ENCODE measurements at places on chromosomes 5 and 9.
A peak's percentile ranks its signal among the peaks of the same experiment; 100 is the strongest.

- no peak for DNase-seq
These were observed 52.9 kb downstream of the BARX1 start for GRCh38 chr9:93902051-93902779.

DNA sequence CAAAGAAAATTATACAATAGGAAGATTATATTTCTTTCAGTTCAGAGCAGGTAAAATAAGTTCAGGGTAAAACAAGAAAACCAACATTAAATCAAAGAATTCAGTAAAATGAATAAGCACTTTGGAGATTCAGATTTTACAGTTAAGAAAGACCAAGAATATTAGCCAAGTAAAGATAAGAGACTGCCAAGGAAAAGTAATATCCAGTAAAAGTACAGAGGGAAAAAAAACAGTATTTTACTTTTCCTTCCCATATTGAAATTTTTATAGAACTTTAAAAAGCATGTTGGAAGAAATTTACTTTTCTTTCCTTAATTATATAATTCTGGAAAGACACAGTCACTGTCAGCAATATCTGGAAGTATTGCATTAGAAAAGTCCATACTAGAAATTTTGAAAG, 393.4 kb downstream of the NFIB start:
- no peak for DNase-seq

- DNase-seq = no peak
These were observed 639 bp downstream of the AMACR start for GRCh38 chr5:34007201-34007620.

DNA sequence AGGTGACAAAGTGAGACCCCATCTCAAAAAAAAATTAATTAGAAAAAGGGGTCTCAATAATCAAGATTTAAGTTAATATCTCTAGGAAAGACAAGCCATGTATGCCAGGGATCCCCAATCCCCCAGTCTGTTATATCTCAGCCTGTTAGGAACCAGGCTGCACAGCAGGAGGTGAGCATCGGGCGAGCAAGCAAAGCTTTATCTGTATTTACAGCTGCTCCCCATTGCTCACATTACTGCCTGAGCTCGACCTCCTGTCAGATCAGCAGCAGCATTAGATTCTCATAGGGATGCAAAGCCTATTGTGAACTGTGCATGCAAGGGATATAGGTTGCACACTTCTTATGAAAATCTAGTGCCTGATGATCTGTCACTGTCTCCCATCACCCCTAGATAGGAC, 116.8 kb downstream of the TARS1 start:
- no peak for DNase-seq

DNA sequence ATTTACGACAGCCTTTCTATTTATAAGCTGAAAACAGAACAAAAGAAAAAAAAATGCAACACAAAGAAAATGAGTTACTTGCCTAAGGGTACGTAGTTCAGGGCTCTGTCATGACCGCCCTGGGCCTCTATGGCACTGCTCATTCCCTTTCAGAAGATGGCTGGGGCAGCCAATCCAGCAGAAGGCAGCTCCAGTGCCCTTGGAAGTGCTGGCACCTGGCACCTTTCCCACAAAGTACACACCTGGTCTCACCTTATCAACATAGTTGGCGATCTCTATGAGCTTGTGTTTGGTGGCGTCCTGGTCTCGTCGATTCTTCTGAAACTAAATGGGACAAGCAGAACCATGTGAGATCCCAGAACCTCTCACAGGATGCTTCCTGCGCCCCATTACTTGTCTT, 53.2 kb downstream of the NIPAL4 start:
- no peak for DNase-seq

DNA sequence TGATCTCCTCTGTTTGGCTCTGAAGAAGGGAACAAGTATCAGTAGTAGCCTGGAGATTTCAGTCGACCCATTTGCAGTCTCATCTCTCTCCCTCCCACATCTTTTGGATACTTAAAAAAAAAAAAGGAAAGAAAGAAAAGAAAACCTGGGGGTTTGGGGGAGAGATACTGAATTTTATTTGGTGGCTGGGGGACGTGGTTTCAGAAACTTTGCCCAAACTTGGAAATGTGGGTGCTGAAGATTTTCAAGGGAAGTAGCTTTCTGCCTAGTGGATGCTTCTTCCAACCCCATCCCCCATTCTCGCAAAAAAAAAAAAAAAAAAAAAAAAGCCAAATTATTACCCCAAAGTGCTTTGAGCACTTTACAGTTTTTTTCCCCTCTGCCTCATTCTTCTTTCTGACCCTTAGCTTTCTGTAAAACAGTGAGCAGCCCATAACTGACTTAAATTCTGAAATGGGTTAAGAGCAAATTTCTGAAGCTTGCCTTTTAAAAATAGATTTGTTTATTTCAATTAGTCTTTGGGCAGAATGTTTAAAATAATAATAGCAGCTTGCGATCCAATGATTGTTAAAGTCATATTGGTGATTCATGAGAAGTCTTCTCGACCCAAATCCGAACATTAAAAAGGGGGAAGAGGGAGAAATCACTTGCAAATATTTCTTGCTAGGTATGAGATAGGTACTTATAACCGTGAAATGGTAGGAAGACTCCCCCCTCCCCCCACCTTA, 894 bp downstream of the FST start:
- DNase-seq = no peak

- DNase-seq = no peak
These were observed 123.2 kb downstream of the SNCAIP start for GRCh38 chr5:122435234-122435633.

DNA sequence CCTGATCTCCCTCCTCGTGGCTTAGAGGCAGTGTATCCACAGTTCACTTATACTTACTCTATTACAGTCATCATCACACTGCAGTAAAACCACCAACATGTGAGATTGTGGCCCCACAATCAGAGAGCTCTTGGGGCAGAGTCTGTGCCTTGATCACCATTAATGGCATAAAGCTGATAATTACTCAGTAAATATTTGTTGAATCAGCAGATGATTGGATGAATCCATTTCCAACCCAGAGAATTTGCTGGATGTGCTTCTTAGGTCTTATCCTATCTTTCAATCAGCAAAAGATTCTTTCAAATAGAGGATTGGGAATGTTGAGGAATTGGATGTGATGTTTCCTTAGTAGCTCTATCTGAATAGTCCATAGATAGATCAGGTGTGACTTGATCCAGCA, 88.8 kb upstream of the PITX1 start:
- no peak for DNase-seq

- DNase-seq = peak; percentile 2
These were observed 764 bp downstream of the CAMLG start for GRCh38 chr5:134738963-134739661.

- no peak for DNase-seq
These were observed 56.5 kb upstream of the NREP start for GRCh38 chr5:111813537-111813936.

GRCh38 chr9:134162926-134163370, 1.4 kb downstream of the RNU6ATAC start:
- no peak for DNase-seq

DNA sequence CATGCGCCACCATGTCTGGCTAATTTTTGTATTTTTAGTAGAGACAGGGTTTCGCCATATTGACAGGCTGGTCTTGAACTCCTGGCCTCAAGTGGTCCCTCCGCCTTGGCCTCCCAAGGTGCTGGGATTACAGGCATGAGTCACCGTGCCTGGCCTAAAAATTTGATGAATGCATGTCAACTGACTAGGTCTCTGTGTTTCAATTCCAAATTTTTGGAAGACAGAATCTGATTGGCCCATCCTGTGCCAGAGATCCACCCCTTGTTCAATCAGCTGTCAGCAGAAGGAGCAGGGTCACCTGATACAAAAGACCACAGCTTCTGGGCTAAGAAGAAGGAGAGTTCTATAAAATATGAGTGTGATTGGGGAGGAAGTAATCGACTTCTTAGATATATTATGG, 43.5 kb upstream of the COL15A1 start:
- no peak for DNase-seq

GRCh38 chr5:56908942-56909293, 478 bp upstream of the SETD9 start:
- DNase-seq = peak; percentile 43

- peak; percentile 39 for DNase-seq
These were observed 168.2 kb downstream of the ZDHHC21 start for GRCh38 chr9:14524873-14525515.

GRCh38 chr9:100428871-100429654, 2.1 kb downstream of the MSANTD3 start:
- no peak for DNase-seq

GRCh38 chr9:108528231-108528630, 327.6 kb downstream of the ACTL7B start:
- DNase-seq = no peak

DNA sequence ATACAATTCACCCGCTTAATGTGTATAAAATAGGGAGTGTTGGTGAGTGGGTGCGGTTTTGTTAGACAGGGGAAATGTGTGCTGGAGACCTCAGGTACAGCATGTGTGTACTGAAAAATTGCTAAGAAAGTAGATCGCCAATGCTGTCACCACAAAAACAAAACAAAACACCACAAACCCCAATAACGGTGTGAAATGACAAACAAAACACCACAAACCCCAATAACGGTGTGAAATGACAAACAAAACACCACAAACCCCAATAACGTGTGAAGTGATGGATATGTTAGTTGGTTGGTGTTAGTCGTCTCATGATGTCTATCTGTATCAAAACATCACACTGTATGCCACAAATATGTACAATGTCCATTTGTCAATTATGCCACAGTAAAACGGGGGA, 14.2 kb upstream of the GFPT2 start:
- DNase-seq = no peak

DNA sequence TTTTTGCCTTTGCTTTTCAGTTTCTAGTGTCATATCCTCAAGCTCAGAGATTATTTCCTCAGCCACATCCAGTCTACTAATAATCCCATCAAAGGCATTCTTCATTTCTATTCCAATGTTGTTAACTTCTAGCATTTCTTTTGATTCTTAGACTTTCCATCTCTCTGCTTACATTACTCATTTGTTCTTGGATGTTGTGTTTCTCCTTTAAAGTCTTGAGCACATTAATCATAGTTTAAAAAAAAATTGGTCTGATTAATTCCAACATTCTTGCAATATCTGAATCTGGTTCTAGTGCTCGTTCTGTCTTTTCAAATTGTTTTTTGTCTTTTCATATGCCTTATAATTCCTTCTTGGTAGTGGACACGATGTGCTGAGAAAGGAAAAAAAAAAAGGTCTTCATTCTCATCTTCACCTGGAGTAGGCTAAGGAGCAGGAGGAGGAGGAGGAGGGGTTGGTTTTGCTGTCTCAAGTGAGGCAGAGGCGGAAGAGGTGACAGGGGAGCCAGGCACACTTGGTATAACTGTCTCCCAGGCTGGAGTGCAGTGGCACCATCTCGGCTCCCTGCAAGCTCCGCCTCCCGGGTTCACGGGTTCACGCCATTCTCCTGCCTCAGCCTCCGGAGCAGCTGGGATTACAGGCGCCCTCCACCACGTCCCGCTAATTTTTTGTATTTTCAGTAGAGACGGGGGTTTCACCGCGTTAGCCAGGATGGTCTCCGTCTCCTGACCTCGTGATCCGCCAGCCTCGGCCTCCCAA, 16.3 kb downstream of the PRXL2C start:
- DNase-seq = no peak

DNA sequence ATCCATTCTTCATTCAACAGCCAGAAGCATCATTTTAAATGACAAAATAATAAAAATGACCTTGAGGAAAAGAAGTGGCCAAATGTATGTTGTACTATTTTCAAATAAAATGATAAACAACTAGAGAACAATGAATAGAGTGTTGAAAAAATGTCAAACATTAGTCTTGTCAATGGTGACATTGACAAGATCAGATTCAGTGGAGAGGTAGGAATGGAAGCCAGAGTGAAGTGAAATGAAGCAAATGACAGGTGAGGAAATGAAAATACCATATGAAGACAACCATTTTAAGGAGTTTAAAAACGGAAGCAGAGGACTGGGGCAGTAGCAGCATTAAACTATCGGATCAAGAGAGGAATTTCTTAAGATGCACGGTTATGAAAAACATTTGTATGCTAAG, 38.2 kb upstream of the COX7C start:
- DNase-seq = no peak

GRCh38 chr5:172453206-172453985, 929 bp downstream of the SH3PXD2B start:
- peak; percentile 2 for DNase-seq

All from NCI-H1436 (cell line).